ENCODE measurements at places on chromosomes 7 and 10.

GRCh38 chr7:36661135-36661840, 63.0 kb downstream of the AOAH start:
- no peak for DNase-seq

DNA sequence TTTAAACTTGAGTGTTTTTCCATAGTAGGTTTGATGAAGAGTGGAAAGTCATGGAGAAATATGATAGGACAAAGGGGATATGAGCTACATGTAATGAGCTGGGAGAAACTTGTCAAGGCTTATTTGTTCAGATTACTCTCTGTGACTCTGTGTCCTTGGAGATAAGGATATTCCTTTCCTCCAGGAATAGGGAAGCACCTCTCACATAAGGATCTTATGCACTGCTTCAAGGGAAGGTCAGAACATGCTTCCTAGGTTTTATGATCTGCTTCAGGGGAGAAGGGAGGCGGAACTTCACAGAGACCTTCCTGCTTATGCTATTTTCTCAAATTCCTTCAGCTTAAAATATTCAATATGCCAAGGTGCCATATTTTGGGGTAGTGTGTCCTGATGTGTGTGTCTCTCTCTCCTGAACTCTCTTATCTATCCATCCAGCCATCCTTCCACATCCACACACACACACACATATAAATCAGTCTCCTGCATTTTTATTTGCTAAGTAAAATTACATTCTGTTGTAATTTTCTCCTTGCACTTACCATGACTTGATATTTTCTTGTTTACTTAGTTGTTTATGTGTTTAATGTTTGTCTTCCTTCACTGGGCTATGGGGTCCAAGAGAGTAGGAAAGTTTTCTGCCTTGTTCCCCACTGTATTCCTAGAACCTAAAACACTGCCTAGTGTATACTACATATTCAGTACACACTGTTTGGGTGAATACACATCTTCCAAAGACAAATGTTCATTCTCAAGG, 26.4 kb downstream of the ARL4A start:
- no peak for DNase-seq

GRCh38 chr10:99558708-99559107, 26.0 kb downstream of the NKX2-3 start:
- DNase-seq = no peak

- no peak for DNase-seq
These were observed 17.0 kb upstream of the NODAL start for GRCh38 chr10:70458329-70459060.

GRCh38 chr7:1129431-1129830, 30.6 kb downstream of the ZFAND2A start:
- no peak for DNase-seq

DNA sequence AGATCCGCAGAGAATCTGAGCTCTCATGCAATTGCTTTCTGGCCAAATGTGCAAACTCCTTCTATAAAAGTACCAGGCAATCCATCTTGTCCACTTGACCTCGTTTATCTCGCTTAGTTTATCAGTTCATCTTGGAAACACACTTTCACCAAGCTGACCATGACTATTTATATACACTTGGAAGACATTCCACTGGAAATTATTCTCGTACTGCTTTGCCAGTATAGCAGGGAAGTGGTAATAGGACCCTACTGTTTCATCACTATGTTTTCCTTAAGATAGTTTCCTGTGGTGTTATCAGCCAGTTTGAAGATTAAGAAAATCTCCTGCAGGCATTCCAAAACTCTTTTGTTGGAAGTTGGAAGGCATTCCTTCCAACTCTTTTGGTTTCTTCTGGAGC, 115.3 kb upstream of the FAM171A1 start:
- no peak for DNase-seq

DNA sequence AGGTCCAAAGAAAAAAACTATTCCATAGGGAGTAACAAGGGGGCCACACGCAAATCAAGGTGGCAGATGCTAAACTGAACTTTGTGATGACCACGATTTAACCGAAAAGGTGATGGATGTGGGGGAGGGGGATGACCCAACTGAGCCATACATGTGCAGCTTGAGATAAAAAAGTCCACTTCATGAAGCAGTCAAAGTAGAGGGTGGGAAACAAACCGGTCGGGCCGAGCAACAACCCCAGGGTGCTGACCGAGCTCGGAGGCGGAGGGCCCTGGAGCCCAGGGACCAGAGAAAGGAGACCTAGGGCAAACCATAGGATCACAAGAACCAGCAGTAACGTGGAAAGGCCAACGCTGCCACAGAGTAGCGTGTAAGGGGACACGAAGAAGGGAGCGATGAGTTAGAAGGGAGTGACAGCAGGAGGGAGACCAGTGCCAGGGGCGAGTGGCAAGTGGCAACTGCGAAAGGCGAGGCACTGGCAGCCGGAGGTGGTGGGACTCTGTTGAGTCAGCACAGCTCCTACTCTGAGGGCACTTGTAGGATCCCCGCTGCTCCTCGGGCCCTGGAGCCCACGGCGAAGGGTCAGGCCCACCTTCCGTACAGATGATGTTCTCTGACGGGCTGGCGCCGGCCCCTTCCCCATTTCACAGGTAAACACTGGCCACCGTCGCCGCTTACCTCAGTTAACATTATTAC, 540 bp downstream of the SNX13 start:
- DNase-seq = no peak

- DNase-seq = no peak
These were observed 257.0 kb downstream of the COBL start for GRCh38 chr7:51059504-51060142.

GRCh38 chr10:126908729-126909128, 3.5 kb downstream of the DOCK1 start:
- no peak for DNase-seq

DNA sequence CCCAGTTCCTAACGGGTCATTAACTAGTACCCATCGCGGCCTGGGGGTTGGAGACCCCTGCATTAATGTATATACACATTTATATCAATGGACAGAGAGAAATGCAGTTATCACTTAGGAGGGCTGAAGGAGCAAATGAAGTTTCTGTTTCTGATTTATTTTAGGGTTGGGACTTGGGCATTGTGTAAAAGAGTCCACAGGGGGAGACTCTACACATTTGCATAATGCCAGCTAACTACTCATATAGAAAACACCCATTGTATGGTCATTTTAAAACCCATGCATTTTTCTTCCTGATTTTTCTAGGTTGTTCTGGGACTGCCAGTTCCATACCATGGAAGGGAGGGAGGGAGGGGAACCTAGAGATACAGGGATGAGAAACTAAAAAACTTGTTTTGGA, 23.5 kb downstream of the BCCIP start:
- no peak for DNase-seq

All from GM19239 (cell line).